Spleen (tissue), 13 donors: ENCODE measurements at places on chromosomes 7 and 10. TPM values are rescaled to one million over a fixed set of nuclear protein-coding genes. Genes with fewer than 3 reads are reported as not detected.

GRCh38 chr7:388023-388960 lies 98.3 kb downstream of the FOXL3 start:
- DNase-seq: peak; percentile 80

DNA sequence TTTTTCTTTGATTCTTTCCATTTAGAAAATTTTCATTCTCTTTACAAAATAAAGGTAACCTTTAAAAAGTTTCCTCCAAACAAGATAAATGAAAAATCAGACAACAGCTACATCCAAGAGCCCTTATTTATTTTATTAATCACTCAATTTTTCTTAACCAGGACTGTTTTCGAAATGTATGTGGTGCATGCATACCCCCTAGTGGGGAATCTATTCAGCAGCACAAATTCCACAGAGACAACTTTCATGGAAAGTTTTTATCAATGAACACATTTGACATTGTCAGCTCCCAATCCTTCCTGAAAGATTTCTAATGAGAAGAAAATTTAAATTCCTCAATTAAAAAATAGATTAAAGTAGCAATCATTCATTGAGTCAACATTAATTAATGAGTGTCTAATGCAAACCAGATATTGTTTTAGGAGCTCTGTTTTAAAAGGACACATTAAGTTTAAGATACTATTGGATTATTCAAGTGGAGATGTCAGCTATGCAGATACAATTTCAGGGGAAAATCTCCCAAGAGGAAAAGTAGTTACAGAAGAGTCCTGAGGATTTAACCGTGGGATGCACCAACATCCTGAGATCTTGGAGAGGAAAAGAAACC lies 5.2 kb upstream of the HTR7 start:
- DNase-seq: no peak

- peak; percentile 71 for DNase-seq
Observed at GRCh38 chr10:114289096-114289436, 50.0 kb downstream of the VWA2 start.

DNA sequence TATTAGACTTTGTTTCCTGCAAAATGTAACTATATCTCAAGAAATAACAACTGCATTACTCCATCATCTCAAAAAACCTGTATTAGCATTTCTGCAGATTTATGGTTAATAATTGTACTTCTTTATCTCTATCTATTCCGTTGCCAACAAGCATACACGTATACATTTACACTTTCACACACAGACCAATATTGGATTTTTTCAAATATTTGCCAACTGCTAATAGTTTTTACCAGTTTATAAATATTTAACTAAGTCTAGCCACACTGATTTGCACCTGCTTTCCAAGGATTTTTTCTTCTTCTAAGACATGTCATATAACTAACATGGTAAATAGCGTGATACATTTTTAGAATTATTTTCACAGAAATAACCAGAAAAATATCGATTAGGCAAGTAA lies 12.2 kb downstream of the LRRN3 start:
- no peak for DNase-seq

DNA sequence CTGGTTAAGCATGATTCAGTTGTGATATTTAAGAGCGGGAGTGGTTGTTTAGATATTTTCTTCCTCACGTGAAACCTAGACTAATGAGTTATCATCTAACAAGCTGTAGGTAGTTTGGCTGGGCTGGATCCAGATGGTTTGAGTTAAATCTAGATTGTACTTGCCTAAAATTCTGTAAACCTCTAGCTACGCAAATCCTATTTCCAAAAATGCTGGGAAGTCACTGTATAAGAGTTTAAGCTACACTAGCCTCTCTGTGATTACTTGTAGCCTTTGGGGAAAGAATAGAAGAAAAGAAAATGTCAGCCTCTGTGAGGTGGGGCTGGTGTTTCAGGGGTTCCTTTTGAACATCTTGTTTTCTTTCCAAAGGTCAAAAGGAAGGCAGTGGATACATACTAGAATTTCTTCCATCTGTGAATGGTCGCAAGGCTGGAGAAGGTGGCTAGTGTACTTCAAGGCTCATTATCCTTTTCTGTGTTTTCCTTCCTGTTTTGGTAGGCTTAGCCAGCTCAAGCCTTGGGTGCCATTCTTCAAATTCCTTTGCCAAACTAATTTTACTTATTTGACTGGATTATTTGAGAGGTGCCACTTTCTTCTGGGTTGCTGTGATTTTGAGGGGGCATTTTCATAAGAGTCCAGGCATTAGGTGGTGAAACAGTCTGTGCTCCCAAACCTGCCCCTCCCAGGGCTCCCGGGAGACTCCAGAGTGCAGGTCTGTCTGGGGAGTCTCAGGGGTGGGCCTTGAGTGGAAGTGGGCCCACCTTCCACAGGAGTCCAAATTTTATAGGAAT lies 5.2 kb upstream of the EN2 start:
- DNase-seq: no peak

DNA sequence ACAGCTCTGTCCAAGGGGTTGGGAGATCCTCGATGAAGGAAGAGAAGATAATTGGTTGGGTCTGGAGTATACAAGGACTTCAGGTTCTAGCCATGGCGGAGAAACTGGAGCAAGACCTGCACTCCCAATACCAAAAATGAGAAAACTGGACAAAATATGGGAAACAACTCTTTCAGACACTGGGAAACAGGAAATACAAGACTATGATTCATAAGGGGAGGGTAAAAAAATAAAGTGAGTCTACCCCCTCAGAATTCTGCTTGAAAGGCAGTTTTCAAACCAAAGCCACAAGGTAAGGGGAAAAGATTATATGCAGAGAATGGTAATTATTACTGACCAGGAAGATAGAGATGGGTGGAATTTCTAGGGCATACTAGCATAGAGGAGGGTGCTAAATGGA lies 10.2 kb upstream of the SEC61G start:
- DNase-seq: no peak

GRCh38 chr10:110843796-110844616 lies 27.7 kb upstream of the PDCD4 start:
- DNase-seq: no peak

DNA sequence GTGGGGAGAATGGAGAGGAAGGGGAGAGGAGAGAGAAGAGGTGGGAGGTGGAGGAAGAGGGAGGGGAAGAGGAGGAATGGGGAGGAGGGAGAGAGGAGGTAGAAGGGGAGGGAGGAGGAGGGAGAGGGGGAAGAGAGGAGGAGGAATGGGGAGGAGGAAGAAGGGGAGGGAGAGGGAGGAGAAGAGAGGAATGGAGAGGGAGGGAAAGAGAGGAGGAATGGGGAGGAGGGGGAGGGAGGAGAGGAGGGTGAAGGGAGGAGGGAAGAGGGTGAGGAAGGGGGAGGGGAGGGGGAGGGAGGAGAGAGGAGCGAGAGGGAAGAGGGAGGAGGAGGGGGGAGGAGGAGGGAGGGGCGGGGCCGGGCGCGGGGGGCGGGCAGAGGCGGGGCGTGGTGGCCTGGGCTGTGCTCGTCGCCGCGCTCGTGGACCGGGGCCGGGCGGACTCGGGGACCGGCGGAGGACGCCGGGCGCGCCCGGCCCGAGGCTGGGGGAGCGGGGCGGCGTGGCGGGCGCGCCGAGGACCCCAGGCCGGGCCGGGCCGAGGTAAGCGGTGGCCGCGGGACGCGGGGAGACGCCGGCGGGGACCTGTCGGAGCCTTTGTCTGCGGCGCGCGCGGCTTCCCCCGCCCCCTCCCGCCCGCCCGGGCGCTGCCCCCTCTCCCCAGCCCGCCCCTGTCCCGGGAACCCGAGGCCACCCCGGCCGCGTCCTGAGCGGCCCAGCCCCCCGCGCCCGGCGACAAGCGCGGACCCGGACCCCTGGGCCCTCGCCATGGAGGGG lies at the start of gene SLC29A4:
SLC29A4 (plus strand) TSS at position 401 of the 774 bp plus-strand sequence. CDS start 4,874 bp downstream, outside the sequence.
- no peak for DNase-seq

DNA sequence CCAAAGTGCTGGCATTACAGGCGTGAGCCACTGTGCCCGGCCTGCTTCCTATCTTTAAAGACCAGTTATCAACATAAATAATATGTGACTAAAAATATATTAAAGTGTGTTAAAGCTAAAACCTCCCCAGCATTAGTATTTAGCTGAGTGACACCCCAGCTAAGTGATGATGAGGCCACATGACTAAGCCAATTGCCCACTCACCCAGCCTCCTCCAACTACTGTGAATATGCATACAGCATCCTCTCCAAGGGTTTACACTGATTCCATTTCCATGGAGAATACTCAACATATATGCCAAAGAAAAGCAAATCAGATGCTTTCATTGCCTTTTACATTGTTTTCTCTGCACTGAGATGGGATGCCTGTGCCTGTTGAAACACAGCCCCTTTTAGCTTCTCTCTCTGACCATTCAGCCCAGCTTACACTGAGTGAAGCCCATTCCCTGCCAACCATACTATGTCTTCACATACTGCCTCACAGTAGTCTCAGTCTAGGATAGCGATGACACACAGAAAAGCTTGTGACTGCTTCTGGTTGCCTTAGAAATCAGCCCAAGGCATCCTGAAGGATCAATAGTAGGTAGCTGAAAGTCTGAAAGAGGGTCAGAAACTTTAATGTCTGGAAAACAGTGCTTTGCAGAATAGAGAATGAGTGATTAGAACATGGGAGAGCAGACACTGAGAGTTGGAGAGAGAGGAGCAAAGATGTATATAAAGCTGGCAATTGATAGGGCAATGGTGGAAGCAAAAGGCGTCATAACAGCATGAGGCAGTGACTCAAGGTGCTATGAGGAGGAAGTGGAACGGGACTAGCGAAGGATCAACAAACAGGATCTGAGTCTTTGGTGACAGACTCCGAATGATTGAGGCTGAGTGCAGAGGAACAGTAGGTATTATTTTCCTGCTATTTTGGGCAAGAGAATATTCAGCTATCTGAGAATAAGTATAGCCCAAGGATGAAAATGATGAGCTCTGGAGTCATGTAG lies 19.8 kb upstream of the ATE1 start:
- no peak for DNase-seq

- DNase-seq: no peak
Observed at GRCh38 chr7:110522061-110522760, 568.7 kb upstream of the LRRN3 start.

GRCh38 chr7:157616426-157616825 lies 279.6 kb downstream of the DNAJB6 start:
- no peak for DNase-seq

DNA sequence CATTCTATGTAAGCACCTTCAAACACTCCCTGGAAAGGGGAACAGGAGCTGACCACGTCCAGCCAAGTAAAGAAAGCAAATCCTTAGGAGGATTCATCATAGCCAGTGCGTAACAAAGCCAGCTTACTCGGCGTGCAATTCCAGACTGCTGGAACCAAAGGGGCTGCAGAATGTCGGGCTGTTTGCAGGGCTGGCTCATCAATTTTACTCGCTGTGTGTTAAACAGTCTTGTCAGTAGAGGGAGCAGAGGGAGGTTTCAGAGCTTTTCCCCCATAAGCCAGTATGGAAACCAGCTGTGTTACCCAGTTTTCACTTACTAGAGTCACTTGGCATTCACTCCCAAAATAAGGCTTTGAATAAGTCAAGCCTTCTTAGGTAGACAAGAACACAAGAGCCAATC lies 127.1 kb downstream of the KMT2E start:
- DNase-seq: no peak

- DNase-seq: no peak
Observed at GRCh38 chr10:32501906-32502305, 56.0 kb downstream of the CCDC7 start.

DNA sequence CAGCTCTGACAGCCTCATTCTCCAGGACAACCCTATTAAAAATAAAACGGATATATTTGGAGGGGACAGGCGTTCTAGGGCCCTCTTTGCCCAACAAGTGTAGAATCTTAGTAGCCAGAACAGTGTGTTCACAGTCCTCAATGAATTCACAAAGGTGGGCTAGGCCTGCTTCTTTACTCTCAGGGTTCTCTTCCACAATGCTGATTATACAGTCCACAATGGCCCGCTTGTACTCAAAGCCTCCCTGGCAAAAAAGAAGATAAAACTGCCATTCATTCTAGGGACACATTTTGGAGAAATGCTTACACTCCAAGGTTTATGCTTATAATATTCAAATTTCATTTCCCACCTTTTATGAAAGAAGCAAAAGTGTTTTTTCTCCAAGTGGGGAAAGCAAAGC lies 62.6 kb downstream of the MEST start:
- no peak for DNase-seq

DNA sequence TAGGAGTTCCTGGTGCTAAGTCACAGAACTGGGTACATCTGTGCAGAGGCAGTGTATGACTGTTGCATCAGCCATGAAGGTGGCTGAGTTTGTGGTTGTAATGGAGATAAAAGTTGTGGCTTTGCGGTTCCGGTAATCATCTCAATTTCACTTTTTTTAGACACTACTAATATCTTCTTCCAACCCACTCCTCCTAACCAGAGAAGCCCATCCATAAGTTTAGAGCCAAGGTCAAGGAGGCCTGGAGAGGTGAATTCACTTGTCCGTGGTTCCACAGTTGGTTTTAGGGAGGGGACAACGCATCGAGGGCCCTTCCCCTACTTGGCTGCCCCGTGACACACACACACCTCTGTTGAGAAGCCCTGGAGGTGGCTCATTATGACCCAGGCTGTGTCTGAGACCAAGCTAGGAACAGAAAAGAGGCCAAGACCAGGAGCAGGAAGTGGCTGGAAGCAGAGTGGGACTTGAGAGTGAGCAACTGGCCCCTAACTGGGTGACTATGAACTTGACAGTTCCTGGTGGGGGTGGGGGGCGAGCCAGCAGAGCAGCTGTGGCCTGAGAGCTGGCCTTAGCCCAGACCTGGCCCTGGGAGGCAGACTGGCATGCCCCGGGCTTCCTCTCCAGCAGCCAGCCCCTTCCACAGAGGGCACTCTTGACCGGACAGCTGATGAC lies 66.8 kb upstream of the COL13A1 start:
- DNase-seq: no peak

- DNase-seq: no peak
Observed at GRCh38 chr7:25303281-25304181, 75.2 kb upstream of the NPVF start.

GRCh38 chr10:93991114-93991513 lies 2.6 kb upstream of the PLCE1 start:
- DNase-seq: no peak

The FOXI2 gene
- total RNA-seq: 1.7 TPM

The TMEM176A gene
- total RNA-seq: 84.6 TPM

The PAX2 gene
- total RNA-seq: not detected

The CYP3A7 gene
- total RNA-seq: not detected

The FAM221A gene
- 6.8 TPM for total RNA-seq

The CFAP46 gene
- 0.09 TPM for total RNA-seq

The COPS6 gene
- total RNA-seq: 86.7 TPM

The GNG11 gene
- total RNA-seq: 39.7 TPM

The TAS2R4 gene
- total RNA-seq: 2.5 TPM

The FAM24B gene
- total RNA-seq: 8.5 TPM

The PLOD3 gene
- total RNA-seq: 66.6 TPM

The RNF32 gene
- total RNA-seq: 2.8 TPM

The CELF2 gene
- 118 TPM for total RNA-seq

The EBLN1 gene
- total RNA-seq: not detected

The C10orf62 gene
- not detected for total RNA-seq

The NUTM2E gene
- not detected for total RNA-seq

The CYP2C19 gene
- total RNA-seq: not detected

The COL17A1 gene
- total RNA-seq: 0.52 TPM

The TMEM184A gene
- total RNA-seq: not detected
